ENCODE measurements at places on chromosomes 3 and 15.
A peak's percentile ranks its signal among the peaks of the same experiment; 100 is the strongest.

- DNase-seq: no peak
These were observed 25.1 kb upstream of the MTMR10 start for GRCh38 chr15:31016446-31016915.

- DNase-seq: no peak
These were observed 814 bp upstream of the TEX264 start for GRCh38 chr3:51670053-51670822.

DNA sequence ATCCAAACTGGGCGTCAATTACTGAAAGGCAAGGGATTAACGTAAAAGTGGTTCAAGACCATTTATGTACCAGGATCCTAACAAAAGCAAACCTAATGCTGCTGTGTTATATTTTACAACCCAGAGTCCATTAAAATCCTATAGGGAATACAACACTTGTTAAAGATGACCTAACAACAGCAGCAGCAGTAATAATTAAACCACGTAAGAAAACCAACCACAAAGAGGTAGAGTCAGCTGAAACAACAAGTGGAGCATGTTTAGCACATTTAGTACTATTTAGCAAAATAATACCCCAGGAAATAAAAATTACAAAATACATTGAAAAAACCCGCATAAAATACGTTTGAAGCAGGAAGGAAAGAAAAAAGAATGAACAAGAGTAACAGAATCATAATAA is 82.1 kb upstream of the AGBL1 start:
- no peak for DNase-seq

DNA sequence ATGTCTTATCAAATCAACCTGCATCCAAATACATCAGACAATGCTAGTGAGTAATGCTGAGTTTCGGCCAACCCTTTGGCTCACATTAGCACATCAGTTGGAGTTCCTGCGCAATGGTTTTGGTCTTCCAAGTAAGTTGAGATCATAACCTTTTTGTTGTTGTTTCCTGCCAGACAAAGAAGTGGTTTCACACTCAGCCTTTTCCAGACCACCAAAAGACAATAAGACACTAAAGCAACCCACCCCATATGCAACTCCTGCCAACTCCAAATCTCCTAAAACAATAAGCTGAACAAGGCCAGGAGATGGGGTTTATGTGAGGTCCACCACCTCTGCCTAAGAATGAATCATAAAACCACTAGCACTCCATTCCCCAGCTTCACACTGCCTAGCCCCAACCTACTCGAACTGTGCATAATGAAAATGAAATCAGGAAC is 177.0 kb downstream of the ERC2 start:
- no peak for DNase-seq

DNA sequence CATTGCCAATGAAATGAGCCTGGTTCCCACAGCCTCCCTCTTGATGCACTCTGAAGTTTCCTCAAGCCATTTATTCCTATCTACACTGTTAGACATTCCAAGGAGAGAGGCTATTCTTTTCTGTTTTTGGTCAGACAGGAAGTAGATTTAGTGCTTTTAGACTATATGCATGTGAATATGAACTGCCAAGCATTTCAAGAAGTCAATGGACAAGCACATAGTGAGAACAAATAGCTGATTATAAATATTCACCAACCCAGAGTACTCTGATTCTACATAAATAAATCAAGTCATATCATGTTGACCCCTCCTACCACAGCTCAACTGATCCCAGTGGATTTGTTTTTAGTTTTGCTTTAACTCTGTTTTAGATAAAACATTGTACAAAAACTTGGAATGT is 412.5 kb upstream of the RARB start:
- DNase-seq: no peak

DNA sequence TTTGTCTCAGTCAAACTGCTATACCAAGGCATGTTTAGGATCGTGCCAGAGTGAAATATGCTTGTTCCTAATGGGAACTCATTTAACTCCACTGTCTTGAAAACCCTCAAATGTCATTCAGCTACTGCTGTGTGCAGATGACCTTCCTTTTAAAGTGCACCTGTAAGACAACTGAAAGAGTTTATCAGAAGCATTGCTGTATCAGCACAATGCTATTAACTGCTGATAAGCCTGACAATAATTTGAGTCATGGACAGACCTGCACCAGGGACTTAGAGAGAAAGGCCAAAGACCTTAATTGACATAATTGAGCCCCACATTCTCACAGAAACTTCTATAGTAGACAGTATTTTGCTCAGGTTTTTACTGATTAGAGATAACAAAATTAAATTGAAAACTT is 557.9 kb downstream of the DIPK2A start:
- DNase-seq: no peak

DNA sequence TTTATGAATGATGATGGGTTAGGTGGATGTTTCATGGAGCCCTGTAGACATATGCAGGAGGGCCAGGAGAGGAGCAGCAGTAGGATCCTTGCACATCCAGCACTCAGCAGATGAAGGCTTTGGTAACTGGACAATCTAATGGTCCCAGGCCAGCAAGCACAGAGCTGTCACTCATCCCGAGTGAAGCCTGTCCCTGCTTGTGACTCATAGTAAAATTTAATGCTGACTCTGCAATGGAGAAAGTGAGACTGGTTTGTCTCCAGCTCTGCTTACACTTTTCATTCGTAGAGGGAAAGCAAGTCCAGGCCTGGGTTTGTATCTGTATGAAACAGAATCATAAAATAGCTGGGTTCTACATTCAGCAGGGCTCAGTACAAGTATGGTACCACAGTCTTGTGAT is 131.7 kb downstream of the DTWD1 start:
- DNase-seq: no peak

- DNase-seq: no peak
These were observed 76.6 kb upstream of the CFAP20DC start for GRCh38 chr3:59126446-59126845.

DNA sequence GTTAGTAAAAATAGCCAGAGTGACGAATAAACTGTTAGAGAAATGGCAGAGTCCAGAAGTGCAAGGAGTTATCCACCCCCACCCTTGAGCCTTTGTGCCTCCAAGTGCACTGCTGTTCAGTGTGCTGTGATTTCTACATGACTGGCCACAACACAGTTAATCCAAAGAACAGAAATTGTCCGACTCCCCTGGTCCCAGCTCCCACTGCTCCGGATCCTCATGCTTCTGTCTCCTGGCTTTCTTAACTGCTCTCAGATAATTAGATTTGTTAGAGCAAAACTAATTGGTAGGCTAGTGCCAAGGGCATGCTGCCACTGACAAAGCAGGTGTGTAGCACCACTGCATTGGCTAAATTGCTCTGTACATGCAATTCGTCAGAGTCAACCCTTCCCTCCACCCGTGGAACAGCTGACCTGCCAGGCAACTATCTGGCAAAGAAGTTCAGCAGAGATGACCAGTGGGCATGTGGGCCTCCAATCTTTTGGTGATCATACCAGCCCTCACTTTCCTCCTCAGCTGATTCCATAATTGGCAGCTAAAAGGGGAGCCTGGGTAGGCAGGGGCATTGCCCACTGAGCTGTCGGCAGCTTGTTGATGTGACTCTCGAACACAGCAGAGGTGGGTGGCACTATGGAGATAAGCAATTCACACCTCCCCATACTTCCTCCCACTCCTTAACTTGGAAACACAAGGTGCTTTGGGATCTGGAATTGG is 18.9 kb upstream of the ACAP2 start:
- no peak for DNase-seq

DNA sequence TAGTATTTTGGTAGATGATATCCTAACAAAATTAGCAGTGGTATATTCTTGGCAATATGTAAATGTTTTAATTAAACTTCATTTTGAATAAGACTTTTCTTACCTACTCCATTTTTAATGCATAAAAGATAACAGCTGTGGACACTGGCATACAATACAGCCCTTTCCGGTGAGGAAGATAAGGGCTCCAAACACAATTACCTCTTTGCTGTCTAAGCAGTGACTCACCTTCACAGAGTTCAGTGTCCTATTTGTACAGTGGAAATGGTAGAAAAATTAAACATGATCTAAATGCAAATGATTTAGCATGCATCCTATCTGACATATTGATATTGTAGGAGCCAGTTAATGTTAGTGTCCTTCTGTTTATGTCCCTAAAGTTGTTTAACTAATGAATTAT is 969.4 kb downstream of the PLOD2 start:
- no peak for DNase-seq

- DNase-seq: no peak
These were observed 50.4 kb downstream of the IL12A start for GRCh38 chr3:160038862-160039562.

- no peak for DNase-seq
These were observed 1.0 kb downstream of the TMCC1 start for GRCh38 chr3:129892486-129892856.

DNA sequence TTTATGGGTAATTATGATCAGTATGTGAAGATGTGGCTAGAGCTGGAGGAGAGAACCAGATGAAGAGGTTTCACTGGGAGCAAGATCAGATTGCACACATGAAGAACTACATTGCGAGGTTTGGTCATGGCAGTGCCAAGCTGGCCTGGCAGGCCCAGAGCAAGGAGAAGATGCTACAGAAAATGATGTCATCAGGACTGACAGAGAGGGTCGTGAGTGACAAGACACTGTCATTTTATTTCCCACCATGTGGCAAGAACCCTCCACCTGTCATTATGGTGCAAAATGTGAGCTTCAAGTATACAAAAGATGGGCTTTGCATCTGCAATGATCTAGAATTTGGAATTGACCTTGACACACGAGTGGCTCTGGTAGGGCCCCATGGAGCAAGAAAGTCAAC is 168.3 kb downstream of the C3orf38 start:
- no peak for DNase-seq

- no peak for DNase-seq
These were observed 26.0 kb downstream of the MUC20 start for GRCh38 chr3:195746751-195747150.

DNA sequence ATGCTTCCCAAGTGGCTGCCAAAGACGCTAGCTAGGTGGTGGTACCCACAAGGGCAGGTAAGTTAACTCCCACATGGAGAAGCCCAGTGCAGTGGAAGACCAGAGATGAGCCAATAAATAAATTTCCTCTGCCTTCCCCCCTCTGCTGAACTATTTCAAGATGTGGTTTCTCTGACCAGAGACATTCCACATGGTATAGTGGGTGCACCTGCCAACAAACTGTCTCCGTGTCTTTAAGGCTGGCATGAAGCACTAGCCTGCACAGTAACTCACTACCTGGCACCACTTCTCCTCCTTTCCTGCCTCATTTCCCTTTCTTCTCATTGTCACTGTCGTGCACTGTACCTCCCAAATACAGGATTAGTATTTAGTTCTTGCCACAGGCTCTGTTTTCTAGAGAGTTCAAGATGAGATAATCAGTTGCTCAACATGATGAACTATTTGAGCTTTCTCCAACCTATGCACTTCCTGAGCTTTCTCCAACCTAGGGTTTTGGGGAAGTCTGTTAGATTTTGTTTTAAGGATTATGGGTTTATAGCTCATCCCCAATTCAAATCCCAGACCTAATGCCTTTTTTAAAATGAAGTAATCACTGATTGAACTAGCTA is 8.4 kb upstream of the CRTAP start:
- no peak for DNase-seq

DNA sequence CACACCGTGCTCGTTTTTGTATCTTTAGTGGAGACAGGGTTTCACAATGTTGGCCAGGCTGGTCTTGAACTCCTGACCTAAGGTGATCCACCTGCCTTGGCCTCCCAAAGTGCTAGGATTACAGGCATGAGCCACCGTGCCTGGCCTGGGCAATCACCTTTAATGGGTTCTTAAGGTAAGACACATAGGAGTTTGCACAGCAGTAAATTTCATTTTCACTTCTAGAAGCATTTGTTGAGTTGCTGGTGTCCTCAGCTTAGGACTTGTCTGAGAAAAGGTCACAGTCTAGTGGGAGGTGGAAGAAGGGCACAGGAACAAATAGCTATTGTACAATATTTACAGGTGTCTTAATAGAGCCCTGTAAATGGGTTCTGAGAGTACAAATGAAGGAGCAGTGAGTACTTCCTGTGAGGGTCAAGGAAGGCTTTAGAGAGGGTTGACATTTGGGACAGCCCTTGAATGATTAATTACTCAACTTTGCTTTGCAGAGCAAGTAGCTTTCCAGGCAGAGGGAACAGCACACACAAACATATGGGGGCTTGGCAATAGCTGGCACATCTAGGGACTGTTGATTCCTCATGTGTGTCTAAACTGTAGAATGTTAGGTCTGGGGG is 8.7 kb upstream of the ETV5 start:
- no peak for DNase-seq

DNA sequence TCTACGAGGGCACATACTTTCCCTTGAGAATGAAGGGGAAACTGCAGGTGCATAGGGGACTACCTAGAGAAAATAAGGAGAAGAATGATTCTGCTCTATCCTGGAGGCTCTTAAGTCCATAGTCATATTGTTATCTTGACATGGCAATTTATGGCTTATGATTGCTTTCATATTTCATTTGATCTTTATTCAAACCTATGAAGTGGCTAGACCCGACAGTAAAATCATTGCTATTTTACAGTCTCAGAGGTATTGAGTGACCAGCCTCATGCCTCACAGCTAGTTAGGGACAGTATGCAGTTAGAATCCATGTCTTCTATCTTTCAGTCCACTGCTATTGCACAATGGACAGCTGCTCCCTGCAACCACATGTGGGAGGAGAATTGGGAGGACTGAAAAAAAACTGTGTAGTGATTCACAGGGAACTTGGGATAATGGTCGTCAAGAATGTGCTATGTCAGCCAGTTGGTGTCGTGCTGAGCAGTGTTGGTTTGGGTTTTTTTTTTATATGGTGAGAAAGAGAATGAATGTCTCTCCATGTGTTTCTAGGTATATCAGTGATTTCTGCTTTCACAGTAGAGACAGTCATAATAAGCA is 63.2 kb upstream of the SPPL2A start:
- peak; percentile 79 for DNase-seq

DNA sequence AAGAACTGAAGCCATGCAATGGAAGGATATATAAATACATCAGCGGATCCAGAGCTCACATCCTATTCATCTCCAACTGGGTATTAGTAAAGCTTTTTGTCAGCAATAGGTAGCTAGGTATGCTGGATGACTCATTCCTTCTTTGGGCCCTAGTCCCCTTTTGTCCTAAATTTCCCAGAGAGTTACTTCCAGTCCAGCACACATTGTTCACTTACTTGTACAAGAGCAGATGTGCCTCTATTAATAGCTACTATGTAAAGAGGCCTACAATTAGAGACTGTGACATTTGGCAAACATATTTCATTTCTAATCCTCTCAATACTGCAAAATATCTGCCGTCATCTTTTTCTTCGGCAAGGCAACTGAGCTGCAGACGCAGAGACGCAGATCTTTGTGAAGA is 1.7 kb upstream of the SLC4A7 start:
- no peak for DNase-seq

GRCh38 chr3:21216598-21216997 is 534.4 kb downstream of the ZNF385D start:
- DNase-seq: no peak

GRCh38 chr15:31325595-31326155 is 960 bp upstream of the KLF13 start:
- peak; percentile 43 for DNase-seq
